Aortic smooth muscle cell (primary cell): ENCODE measurements at places on chromosomes 6 and 20. TPM values are rescaled to one million over a fixed set of nuclear protein-coding genes. Genes with fewer than 3 reads are reported as not detected.

MAS1 gene
- total RNA-seq = under 0.01 TPM in 2 replicates

PM20D2 gene
- 4.5 and 4.6 TPM in 2 replicates for total RNA-seq

PRDM1 gene
- 0.40 and 0.44 TPM in 2 replicates for total RNA-seq

RNF39 gene
- not detected in 2 replicates for total RNA-seq

DEFB132 gene
- total RNA-seq = not detected in 2 replicates

PI16 gene
- under 0.01 and 0.19 TPM in 2 replicates for total RNA-seq

SYCP2L gene
- not detected in 2 replicates for total RNA-seq

ISM1 gene
- total RNA-seq = 0.06 and 0.66 TPM in 2 replicates

AK9 gene
- 7.0 and 8.5 TPM in 2 replicates for total RNA-seq

GSTA3 gene
- total RNA-seq = 0.19 TPM in 1 of 2 replicates, not detected in the other

HTR1E gene
- total RNA-seq = not detected in 2 replicates

KCNK5 gene
- under 0.01 and 0.06 TPM in 2 replicates for total RNA-seq

SRMS gene
- total RNA-seq = not detected in 2 replicates

TCP11 gene
- total RNA-seq = 0.13 and 0.25 TPM in 2 replicates

VGLL2 gene
- not detected in 2 replicates for total RNA-seq

NKX2-2 gene
- not detected in 2 replicates for total RNA-seq

BMP7 gene
- not detected in 2 replicates for total RNA-seq

TDRD6 gene
- total RNA-seq = 0.12 and 0.13 TPM in 2 replicates

HLA-DQA1 gene
- total RNA-seq = 0.40 TPM in 1 of 2 replicates, not detected in the other

PARD6B gene
- total RNA-seq = 0.25 and 0.26 TPM in 2 replicates

CST2 gene
- 2.8 and 10.8 TPM in 2 replicates for total RNA-seq

HFE gene
- 16.8 and 18.8 TPM in 2 replicates for total RNA-seq

RNF144B gene
- total RNA-seq = 2.1 and 2.7 TPM in 2 replicates

TREM2 gene
- total RNA-seq = not detected in 2 replicates

TRDN gene
- not detected in 2 replicates for total RNA-seq

SRXN1 gene
- 42.8 and 61.2 TPM in 2 replicates for total RNA-seq

LGSN gene
- total RNA-seq = 0.12 TPM in 1 of 2 replicates, not detected in the other

HAO1 gene
- not detected in 2 replicates for total RNA-seq

MATN4 gene
- not detected in 2 replicates for total RNA-seq

DEFB124 gene
- total RNA-seq = not detected in 2 replicates

LAMA2 gene
- total RNA-seq = 109 and 138 TPM in 2 replicates

CLDN20 gene
- total RNA-seq = not detected in 2 replicates

GSTA2 gene
- total RNA-seq = not detected in 2 replicates

DBNDD2 gene
- total RNA-seq = 7.1 and 11.3 TPM in 2 replicates

DEK gene
- 108 and 140 TPM in 2 replicates for total RNA-seq

DNAH8 gene
- under 0.01 TPM in 2 replicates for total RNA-seq

POM121L2 gene
- not detected in 2 replicates for total RNA-seq

HRH3 gene
- total RNA-seq = not detected in 2 replicates

SLC22A16 gene
- not detected in 2 replicates for total RNA-seq

C6orf141 gene
- 0.25 and 0.53 TPM in 2 replicates for total RNA-seq

RRAGD gene
- total RNA-seq = 3.2 and 5.9 TPM in 2 replicates

C6orf163 gene
- 1.5 and 2.1 TPM in 2 replicates for total RNA-seq

AFDN gene
- 37.1 and 38.8 TPM in 2 replicates for total RNA-seq

OLIG3 gene
- 0.06 TPM in 1 of 2 replicates, not detected in the other for total RNA-seq

FOXQ1 gene
- 0.06 TPM in 1 of 2 replicates, not detected in the other for total RNA-seq

CFAP61 gene
- 0.12 and 0.13 TPM in 2 replicates for total RNA-seq

CDH4 gene
- not detected in 2 replicates for total RNA-seq

RBM24 gene
- total RNA-seq = 1.3 and 1.5 TPM in 2 replicates

C20orf96 gene
- total RNA-seq = 2.2 and 3.7 TPM in 2 replicates

RAET1L gene
- not detected in 2 replicates for total RNA-seq

TGM2 gene
- 592 and 749 TPM in 2 replicates for total RNA-seq
